Progenitor cell of endocrine pancreas (in vitro differentiated cells): ENCODE measurements at places on chromosomes 1 and 21. TPM values are rescaled to one million over a fixed set of nuclear protein-coding genes. Genes with fewer than 3 reads are reported as not detected.

DNA sequence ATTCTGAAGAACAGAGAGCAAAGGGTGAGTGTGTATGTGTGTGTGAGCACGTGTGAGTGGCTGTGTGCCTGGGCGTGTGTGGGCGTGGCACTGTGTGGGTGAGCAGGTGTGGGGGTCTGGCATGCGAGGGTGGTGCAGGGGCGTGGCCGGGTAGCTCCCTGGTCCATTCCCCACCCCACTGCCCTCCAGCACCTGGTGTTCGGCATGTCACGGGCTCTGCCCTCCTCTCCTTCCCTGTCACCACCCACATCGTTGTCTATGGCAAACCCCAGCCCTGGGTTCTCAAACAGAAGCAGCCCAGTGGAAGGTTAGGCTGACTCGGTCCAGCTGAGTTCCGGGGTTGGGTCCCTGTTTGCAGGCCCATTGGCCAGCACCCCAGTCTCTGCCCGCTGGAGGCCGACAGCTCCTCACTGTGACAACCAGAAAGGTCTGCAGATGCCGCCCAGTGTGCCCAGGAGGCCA is 39.8 kb downstream of the UBE2G2 start:
- DNase-seq: no peak

DNA sequence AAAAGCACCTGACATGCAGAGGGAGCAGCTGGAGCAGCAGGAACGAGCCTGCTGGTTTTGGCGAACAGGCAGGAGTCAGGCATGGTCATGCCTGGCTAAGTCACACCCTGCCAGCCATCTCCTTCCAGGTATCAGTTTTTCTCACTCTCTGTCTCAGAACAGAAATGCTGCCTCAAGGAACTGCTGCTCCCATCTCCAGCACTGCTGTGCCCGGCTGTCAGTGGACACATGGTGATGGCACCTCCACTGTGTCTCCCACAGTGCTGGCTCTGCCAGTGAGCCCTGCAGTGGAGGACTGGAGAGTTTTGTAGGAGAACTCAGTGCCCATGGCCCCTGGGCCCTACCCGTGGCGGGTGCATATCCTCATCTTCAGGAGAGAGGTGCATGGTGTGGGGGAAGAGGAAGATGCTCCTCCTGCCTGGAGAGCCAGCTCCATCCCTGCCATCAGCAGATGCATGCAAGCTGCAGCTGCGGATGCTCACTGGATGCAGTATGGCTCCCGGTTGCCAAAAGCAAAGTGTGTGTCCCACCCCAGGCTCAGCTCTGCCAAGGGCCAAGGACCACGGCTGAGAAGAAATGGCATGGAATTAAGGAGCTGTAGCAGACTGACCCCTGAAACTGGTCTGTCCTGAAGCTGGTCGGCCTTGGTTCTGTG is 114.7 kb downstream of the GRIK3 start:
- DNase-seq: no peak

GRCh38 chr1:71687376-71687775 is 595.0 kb downstream of the NEGR1 start:
- no peak for DNase-seq

DNA sequence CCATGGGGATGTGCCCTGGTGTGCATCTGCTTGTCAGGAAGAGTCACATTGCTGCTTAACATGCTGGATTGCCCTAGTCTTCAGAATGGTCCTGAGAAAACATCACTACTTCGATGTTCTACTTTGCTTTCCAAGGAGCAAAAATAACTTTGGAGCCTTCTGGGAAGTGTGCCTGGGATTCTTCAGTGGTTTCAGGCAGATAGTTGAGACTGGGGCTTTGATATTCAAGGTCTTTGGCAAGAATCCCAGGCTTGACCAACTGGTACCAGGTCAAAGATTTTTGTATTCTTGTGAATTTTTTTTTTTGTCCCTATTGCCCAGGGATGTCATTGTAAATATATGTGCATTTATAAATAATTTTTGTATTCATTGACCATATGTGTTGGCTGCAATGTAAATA is 51.4 kb downstream of the LRIG2 start:
- DNase-seq: no peak

The C1orf21 gene
- 10.0 and 11.3 TPM in 2 replicates for total RNA-seq

- DNase-seq: no peak
Observed at GRCh38 chr1:100279358-100279923, 13.4 kb downstream of the RTCA start.

GRCh38 chr21:44532712-44533111 is 7.3 kb downstream of the KRTAP10-1 start:
- no peak for DNase-seq

DNA sequence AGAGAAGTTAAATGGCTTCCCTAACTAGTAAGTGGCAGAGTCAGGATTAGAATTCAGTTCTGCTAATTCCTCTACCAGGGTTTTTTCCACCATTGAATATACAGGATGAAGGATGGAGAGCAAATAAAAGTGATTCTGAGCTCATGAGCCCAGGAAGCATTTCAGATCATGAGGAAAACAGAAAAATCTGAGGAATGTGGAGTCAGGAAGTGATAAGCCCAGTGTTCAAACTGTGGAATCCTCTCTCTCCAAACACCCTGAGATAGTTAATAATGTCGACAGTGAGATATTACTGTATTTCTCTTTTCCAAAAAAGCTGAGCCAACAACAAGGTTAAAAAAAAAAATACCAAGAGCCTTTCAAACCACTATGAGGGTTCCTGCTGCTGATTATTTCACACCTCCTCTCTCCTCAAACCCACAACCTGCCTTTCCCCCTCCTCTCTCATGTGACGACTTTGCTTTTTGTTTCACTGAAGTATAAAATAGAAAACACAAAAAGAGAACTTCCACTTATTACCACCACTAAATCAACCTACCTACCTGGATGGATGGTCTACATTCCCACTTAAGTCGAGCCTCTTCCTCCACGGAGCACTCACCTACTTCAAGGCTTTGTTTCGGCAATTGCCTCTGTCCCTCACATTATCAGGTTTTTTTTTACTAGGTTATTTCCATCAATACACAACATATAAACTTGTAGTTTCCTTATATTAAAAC is 8.9 kb downstream of the SLAMF1 start:
- DNase-seq: no peak

The LINGO4 gene
- not detected in 2 replicates for total RNA-seq

- no peak for DNase-seq
Observed at GRCh38 chr1:61322008-61322744, 239.8 kb downstream of the NFIA start.

The CCDC185 gene
- total RNA-seq: not detected in 2 replicates

The CHI3L1 gene
- total RNA-seq: not detected in 2 replicates

DNA sequence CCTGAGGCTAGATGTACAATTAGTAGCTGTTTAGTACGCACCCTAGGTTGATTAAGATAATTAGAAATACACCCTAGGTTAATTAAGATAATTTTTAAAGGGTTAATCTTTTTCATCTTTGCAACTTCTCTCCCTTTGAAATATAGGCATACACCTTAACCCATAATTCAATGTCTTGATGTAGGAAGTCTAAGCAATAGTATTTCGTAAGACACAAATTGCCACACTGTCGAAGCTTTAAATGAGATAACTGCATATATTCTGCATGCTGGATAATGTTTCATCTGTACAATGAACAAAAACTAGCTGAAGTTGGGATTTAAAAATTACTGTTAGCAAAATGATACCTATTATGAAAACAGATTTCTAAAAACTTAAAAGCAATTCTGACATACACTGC is 122.9 kb downstream of the EVI5 start:
- DNase-seq: no peak

DNA sequence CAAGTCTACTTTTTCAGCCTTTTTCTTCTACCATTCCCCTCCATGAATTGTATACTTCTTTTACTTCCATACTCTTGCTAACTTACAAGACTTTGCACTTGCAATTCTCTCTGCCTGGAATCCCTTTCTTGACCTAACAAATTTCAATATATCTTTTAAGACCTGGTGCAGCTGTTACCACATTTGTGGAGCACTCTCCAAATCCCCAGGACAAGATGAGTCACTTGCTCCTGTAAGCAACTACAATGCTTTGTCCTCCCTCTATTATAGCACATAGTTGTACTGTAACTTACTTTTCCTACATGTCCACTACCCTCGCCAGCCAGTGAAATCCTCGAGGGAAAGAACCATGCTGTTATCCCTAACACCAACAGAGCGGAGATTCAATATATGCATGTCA is 43.1 kb downstream of the WARS2 start:
- DNase-seq: no peak

The UTP11 gene
- total RNA-seq: 23.8 and 27.2 TPM in 2 replicates

GRCh38 chr1:175744833-175745232 is 1.4 kb upstream of the TNR start:
- no peak for DNase-seq

GRCh38 chr1:208709981-208710380 is 465.8 kb upstream of the PLXNA2 start:
- DNase-seq: no peak

- no peak for DNase-seq
Observed at GRCh38 chr1:195714248-195714647, 894.0 kb downstream of the KCNT2 start.

DNA sequence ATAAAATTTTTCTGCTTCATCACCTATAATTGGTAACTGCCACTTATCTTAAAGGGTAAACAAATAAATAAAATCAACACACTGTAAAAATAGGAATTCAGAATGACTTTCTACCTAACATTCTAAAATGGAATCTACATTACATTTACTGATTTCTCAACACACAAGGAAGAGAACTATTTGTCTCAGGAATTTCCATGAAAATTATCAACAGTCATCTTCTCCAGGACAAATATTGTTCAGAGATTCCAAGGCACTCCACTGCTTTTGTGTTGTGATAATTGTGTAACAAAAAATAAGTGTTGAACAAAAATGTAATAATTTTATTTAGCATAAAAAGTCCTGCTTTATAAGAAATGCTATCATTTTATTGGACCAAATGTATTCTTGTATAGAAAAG is 7.3 kb downstream of the ODF2L start:
- no peak for DNase-seq

- DNase-seq: no peak
Observed at GRCh38 chr21:36532769-36533467, 53.0 kb upstream of the CLDN14 start.
